ENCODE measurements at places on chromosomes 5 and 9.

GRCh38 chr5:130155345-130156011, 251.2 kb downstream of the CHSY3 start:
- DNase-seq: no peak

- DNase-seq: no peak
Measured at GRCh38 chr9:16442622-16443021, 427.8 kb downstream of the BNC2 start.

- DNase-seq: no peak
Measured at GRCh38 chr5:27594141-27594540, 555.8 kb upstream of the CDH9 start.

- peak; percentile 93 for DNase-seq
Measured at GRCh38 chr5:136420168-136420898, 55.0 kb upstream of the TRPC7 start.

- DNase-seq: no peak
Measured at GRCh38 chr5:41281215-41281810, 68.0 kb upstream of the C6 start.

GRCh38 chr5:123538670-123539459, 26.9 kb downstream of the CSNK1G3 start:
- DNase-seq: no peak

GRCh38 chr5:33272288-33272687, 168.5 kb upstream of the TARS1 start:
- DNase-seq: no peak

DNA sequence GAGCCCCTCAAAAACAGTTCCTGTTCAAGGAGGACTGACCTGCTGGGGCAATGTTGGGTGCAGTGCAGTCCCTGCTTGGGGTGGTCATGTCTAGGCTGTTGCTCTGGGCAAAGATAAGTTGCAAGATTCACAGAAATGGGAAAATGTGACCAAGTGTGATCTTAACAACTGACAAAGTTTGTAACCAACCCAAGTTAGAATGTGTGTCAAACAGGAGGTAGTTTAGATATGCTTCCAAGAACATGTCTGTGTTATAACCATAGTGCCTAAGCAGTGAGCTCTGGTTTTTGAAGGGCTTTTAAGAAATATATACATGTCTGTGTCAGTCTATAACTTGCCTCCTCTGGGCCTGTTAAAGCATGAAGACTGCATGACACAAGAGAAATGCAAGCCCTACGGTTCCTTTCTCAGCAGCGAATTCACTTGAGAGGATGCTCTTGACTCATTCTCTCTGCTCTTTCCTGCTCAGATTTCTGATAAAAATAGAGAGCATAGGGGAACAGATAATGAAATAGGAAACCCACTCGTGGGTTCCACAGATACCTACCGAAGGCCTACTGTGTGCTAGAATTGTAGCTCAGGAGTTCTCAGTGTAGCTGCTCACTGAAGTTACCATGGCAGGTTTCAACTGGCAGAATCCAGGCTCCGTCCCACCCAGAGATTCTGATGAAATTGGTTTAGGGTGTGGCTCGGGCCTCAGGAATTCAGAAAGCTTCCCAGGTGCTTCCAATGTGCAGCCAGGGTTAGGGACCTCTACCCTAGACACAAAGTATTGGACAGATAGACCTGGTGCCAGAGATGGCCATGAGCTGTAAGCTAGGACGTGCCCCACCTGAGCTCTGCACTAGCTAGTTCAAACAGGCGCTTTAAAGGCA, 52.4 kb downstream of the ARHGEF37 start:
- DNase-seq: no peak

GRCh38 chr9:135888126-135888765, 19.1 kb downstream of the CAMSAP1 start:
- no peak for DNase-seq

DNA sequence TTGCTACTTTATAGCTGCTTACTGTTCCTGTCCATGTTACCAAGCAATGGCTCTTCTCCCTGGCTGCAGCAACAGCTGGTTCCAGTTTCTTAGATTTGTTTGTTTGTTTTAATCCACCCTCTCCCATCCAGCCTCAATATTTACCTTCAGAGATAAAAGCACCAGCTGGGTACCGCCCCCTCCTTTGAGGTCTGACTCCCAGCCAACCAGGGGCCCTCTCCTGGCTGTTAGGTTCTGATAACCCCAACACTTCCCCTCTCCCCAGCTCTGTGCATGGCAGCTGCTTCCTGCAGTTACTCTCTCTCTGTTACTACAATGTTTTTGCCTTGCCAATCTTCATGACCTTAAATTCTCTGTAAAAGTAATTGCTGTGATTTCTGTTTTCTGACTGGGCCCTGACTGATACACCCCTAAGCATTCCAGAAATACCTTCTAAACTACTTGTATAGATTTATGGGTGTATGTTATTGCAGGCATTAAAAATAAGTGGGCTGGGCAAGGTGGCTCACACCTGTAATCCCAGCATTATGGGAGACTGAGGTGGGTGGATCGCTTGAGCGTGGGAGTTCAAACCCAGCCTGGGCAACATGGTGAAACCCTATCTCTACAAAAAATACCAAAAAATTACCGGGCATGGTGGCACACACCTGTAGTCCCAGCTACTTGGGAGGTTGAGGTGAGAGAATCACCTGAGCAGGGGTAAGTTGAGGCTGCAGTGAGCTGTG, 2.6 kb upstream of the GCNT1 start:
- DNase-seq: peak; percentile 39

DNA sequence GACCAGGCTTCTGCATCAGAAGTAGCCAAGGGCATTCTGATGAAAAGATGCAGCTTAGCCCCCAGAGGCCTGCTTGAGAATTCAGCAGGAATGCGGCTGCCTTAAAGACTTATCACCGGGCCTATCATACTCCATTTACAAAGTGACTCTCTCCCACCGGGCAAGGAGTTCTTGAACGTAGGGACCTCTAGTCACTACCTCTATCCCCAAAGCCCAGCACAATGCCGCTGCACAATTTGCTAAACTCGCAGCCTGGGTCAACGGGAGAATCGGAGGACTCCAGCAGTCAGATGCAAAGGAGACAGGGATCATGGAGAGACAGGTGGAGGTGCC, 661 bp downstream of the PDCL start:
- no peak for DNase-seq

DNA sequence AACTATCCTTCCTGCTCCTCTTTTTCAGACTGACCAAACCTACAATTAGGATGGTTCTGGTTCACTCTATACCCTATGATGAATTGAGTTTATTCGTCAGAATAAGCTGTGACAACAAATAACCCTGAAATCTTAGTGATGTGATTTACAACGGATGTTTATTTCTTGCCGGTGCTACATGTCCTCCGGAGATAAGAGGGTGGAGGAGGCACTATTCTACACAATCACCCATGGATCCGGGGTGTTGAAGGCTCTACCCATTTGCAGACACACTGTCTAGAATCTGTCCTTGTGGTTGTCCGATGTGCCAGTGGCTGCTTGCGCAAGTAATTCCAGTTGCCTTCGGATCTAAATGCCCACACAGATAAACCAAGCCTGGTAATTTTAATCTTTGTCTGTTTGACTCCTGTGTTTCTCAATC, 44.7 kb downstream of the CDC14B start:
- no peak for DNase-seq

DNA sequence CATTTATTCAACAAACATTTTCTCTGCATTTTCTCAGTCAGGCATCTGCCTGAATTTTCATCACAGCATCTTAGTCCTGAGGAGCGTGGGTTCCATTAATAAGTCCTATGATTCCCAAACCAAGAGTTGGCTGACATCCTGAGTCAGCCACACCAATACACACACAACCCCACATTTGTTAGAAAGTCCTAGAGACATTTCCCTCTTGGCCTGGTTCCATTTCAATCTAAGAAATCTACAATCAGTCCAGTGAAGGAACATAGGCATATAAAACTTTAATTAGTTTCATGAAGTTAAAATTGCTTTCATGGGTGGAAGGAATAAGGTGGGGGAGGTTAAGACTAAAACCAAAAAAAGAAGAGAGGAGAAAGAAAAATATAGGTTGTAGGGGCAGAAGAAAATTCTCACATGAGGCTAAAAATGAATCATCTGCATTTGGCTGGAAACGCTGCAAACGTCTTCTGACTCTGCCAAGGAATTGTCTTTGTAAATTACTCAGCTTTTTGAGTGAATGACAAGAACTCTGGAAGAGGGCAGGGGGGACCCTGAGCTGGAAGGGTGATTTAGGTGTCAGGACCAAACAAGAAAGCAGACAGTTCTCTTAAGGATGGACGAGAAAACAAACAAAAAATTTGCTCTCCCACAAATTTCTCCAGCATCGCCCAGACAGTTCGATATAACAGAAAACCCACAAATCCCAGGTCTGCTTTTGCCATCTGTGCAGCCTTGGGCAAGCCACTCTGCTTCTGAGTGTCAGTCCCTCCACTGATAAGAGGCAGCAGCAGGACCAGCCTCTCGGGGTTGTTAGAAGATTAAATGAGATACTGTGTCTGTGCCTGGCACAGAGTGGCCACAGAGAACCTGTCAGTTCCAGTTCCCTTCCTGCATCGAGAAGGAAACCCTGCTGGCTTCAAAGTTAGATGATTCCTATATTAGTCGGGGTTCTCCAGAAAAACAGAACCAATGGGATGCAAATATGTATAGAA, 289.7 kb downstream of the CDK5RAP2 start:
- no peak for DNase-seq

DNA sequence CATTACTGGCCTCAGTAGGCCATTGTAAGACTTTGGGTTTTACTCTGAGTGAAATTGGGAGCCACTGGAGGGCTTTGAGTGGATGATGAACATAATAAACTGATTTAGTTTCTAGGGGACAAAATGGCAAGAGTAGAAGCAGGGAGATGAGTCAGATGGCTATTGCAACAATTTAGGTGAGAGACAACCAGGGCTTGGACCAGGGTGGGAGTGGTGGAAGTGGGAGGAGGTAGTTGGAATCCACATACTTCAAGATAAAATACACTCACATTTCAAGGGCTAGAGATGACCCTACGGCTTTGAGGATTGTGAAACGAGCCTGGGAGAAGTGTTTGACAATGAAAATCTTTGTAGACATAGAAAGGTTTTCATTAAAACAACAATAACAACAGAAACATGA, 136.3 kb downstream of the ACTBL2 start:
- DNase-seq: no peak

- no peak for DNase-seq
Measured at GRCh38 chr9:38373679-38374078, 18.8 kb upstream of the ALDH1B1 start.

DNA sequence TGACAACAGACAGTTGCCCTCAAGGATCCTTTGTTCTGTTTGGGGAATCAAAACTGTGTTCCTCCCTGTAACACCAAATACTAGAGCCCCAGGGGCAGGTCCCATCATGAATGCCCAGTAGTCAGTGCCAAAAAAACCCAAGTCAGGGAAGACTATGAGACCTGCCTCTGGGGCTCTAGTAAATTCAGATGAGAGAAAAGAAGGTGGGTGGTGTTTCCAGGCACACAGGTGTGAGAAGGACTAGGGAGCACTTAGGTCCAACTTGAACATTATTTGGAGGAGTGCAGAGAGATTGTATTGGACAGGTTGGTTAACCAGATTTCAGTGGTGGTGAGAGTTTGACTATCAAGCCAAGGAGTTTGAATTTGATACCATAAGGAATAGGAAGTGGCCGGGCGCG, 52.0 kb downstream of the SLC22A5 start:
- no peak for DNase-seq

GRCh38 chr9:15501179-15501578, 9.6 kb downstream of the PSIP1 start:
- peak; percentile 62 for DNase-seq

DNA sequence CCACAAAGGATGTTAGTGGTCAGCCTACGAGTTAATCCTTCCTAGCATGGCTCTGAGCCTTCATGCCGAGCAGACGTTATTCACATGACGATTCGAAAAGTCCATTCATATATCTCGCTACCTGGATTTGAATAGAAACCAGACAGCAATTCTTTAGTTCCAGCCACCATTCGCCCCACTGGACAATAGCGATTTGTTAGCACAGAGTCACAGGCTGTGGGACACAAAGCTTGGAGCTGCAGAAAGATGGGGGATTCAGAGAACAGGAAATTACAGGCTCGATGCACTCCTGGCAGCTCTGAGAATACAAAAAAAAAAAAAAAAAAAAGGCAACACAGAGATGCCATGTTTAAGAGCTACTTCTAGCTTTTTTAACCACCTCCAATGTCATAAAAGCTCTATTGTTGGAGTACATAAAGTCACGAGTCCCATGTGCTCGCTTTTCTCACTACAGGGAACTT, 110.7 kb downstream of the NR6A1 start:
- no peak for DNase-seq

- peak; percentile 77 for DNase-seq
Measured at GRCh38 chr5:142655339-142656267, 30.3 kb downstream of the FGF1 start.

GRCh38 chr9:34559624-34560455, 29.7 kb downstream of the CNTFR start:
- DNase-seq: no peak

DNA sequence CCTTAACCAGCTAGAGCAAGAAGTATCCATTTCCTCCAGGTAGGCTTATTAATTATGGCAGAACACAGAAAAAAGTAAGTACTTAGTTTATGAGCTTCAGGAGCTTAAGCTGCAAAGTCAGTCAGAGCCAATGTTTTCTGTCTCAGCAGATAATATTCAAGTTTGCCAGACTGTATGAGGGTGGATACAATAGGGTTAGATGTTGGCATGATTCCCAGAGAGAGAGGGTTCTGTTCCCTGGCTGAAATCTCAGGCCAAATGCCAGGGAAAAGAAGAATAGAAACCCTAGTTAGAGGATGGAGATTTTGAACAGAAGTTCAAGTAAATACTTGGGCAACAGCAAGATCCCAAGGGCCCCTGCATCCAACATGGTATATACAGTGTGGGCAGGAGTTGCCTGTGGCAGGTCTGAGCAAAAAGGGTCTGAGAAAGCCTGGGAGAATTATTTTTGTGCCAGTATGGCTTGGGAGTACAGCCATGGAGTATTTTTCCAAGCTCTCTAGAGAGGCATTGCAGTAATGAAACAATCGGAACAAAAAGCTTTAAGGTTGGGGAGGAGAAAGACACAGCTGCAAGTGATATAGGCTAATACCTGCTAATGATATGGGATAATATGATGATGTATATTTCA, 31.0 kb upstream of the ISOC1 start:
- peak; percentile 41 for DNase-seq

DNA sequence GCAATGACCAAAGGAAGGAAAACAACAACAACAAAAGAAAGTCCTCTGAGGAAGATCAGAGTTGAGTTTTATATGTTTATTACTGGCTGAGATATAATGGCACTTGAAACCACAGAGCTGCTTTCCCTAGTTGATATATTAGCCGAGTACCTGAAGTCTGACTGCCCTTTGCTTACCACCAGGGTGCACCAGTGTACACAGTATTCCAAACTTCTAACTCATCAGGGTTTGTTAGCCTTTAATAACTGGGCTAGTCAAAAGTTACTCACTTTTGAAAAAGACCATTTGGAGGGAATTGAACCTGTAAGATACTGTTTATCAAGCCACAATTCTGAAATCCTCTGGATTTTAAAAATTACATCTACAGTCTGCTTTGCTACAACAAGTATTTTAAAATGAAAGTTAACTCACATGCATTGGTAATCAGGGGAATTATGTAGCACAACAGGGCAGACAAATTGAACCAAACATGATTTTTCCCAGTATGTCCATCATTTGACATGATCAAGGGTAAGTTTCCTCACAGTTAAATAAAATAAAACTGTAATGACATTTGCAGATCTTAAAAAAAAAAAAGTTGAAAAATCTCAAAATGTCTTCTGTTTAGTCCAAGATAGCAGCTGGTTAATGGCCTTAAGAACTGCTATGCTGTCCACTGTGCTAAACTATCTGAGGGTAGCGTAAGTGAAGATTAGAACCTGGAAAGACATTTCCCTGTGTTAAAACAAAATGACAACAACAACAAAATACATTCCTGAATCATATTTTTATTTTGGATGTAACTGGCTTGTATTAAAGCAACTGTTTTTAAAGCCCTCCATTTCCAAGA, 57.3 kb upstream of the C6 start:
- DNase-seq: peak; percentile 18

- DNase-seq: no peak
Measured at GRCh38 chr5:16454686-16455085, 10.9 kb downstream of the ZNF622 start.

All from NCI-H1417 (cell line).